ENCODE measurements at places on chromosomes 4 and X.

- DNase-seq = no peak
Observed at GRCh38 chrX:150842198-150842685, 56.2 kb downstream of the CD99L2 start.

- no peak for DNase-seq
Observed at GRCh38 chr4:159229164-159229563, 126.3 kb downstream of the RAPGEF2 start.

- DNase-seq = no peak
Observed at GRCh38 chr4:156158747-156159146, 205.1 kb upstream of the CTSO start.

GRCh38 chr4:10171055-10171454 is 54.5 kb upstream of the WDR1 start:
- no peak for DNase-seq

DNA sequence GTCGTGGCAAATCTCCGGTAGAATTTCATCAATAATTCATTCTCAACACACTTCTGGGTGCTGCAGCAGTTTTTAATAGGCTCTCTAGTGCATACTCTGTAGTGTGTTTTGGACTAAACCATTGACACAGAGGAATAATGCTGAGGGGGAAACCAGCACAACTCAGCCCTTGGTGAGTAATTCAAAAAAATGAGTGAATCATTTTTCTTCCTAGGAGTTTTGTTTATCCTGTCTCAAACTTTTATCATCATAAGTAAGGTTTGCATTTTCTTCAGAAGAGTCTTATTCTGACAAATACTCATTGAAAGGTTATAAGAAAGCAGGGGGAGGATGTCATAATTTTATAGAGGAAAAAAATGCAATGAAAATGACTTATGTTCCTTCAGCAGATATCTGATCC is 2542.7 kb downstream of the PCDH7 start:
- no peak for DNase-seq

DNA sequence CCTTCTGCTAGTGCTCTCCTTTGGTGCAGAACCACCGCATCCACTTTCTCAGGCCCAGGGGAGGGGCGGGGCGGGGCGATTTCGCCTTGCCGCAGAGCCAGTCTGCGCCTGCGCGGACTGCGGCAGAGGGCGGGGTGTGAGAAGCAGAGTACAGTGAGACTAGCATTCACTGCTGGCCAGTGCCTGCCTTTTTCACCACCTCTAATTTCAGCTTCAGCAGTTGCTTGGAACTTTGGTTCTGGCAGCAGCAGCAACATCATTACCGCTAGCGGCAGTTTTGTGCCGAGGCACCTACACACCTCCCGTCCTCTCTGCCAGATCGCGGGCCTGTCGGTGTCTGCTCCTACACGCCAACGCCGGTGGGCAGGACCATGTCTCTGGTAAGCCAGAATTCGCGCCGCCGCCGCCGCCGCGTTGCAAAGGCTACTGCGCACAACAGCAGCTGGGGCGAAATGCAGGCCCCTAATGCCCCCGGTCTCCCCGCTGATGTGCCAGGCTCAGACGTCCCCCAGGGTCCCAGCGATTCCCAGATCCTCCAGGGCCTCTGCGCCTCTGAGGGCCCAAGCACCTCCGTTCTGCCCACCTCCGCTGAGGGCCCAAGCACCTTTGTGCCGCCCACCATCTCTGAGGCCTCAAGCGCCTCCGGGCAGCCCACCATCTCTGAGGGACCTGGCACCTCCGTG is at the start of gene MAGEE1:
Gene MAGEE1, plus strand, starts transcription at position 151 of the 683 bp plus-strand sequence. Its CDS starts 221 bp downstream, at position 372.
- peak; percentile 66 for DNase-seq

- no peak for DNase-seq
Observed at GRCh38 chr4:27009539-27009938, 148.9 kb downstream of the STIM2 start.

- no peak for DNase-seq
Observed at GRCh38 chr4:80387390-80388283, 52.1 kb downstream of the CFAP299 start.

- DNase-seq = no peak
Observed at GRCh38 chrX:134172588-134173259, 64.3 kb upstream of the CCDC160 start.

GRCh38 chr4:71201817-71202576 is 136.8 kb upstream of the SLC4A4 start:
- DNase-seq = no peak

DNA sequence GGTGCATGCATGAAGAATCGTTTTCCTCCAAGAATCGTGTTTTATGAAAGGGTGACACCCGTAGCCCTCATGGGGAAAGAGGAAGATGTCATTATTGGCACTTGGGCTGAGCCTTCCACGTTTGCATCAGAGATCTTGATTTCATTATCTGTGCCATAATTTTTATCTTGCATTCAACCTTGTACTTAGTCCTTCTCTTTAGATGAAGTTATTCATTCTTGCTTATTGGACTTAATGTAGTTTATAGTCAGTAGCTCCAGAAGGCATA is 66.8 kb downstream of the GAB1 start:
- DNase-seq = no peak

DNA sequence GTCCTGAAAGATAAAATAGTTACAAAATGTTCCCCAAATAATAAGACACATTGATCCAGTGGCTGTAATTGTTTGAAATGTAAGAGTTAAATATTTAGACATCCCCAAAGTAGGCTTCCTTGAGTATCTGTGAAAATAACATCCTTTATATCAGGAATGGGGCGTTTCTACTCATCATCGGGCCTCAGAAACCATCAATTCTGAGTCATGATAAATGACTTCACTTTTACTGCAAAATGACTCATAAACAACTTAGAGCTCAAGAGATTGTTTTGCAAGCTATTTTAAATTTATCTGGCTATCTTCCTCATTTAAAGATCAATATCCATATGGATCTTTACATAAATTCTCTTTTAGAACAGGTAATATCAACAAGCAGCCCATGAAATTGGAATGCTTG is 369.4 kb upstream of the CNKSR2 start:
- DNase-seq = no peak

GRCh38 chr4:71992571-71993312 is 39.1 kb upstream of the NPFFR2 start:
- no peak for DNase-seq

DNA sequence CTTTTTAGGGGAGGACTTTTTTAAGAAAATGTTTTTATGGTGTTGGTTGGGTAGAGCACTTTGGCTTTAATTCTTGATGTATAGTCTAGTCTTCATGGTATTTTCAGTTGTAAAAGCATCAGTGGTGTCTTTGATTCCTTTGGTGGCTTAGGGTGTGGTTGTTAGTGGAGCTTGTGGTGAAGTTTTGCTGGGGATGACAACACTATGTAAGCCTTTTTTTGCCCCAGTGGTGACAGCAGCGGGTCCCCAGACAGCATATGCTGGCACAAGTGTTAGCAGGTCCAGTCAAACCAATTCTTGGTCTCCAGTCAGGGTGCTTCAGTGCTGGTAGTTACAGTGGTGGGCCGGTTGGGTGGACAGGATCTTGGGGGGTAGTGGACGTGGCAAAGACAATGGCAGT is 52.0 kb downstream of the CHIC1 start:
- DNase-seq = no peak

GRCh38 chr4:59973492-59973891 is 1226.6 kb upstream of the ADGRL3 start:
- DNase-seq = no peak

- no peak for DNase-seq
Observed at GRCh38 chr4:98771959-98772632, 113.7 kb upstream of the TSPAN5 start.

GRCh38 chr4:105147553-105148161 is 981 bp downstream of the TET2 start:
- DNase-seq = peak; percentile 64

DNA sequence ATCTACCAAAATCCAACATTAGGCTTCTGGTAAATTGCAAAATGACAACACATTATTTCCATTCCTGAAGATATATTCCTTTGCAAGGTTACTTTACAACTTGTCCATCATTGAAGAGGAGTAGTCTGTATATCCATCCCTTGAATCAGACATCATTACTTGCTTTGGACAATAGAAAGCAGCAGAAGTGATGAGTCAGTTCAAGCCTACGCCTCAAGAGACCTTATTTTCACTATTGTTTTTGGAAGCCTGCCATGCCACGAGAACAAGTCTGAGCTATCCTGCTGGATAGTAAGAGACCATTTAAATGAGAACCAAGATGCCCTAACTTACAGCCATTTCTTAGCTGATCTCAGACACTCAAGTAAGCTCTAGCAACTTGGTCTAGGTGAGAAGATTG is 246.0 kb upstream of the HHIP start:
- DNase-seq = no peak

DNA sequence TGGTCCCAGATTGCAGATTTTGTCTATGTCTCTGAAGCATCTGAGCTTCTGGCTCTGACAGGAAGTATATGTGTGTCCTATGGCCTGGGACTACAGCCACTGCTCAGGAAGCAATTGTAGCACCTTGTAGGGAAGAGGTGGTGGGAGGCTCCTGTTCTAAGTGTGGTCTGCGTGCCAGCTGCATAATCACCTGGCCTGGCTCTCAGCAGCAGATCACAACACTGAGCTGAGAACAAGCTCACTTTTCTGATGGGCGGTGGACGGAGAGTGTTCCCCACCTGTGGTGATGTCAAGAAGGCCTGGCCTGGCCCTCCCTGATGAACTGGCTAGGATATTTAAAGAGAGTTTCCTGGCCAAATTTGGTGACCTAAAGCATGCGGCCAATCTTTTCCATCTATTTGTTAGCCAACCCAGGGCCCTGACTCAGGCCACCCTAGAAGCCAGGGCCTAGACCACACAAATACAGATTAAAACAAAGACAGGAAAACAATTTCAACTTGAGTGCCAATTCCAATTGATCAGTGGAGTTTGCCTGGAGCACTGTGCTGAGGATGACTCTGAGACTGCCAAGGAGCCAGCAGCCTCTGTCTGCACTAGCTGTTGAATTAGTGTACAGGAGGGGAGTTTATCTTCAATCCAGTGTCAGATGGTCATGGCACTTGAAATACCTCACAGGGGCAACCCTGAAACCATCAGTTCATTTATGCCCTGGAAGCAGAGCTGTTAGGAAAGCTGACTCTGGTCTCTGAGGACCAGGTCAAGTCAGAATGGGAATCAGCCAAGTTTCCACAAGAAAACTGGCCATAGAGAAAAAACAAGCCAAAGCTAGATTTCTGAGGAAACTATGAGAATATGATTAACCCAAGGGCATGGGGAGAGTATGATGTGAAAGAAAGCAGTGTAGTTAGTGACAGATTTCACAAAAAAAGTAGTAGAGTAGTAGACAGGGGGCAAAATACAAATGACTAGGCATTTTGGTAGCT is 47.4 kb downstream of the PRDM5 start:
- no peak for DNase-seq

DNA sequence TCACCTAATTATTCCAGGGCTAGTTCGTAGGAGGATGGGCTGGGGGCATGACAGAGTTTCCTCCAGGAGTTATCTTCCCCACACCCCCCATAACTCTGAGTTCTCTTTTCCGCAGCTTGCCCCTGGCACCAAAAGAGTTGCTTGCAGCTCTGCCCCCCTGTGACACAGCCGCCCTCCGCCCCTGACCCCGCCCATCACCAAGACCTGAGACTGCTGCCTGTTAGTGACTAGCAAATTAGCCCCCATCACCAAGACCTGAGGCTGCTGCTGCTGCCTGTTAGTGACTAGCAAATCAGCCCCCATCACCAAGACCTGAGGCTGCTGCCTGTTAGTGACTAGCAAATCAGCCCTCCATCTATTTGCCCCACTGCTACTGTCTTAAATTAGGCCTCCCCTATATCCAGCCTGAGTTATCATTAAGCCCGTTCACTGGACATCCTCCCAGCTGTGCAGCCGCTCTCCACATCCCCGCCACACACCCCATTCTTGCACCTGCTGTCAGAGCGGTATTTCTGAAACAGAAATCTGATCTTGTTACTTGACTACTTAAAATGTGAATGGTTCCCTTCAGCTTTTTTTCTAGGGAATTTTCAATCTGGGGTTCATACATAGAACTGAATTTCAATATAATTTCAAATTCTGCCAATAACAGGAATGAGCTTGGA is 1.5 kb upstream of the PAPSS1 start:
- DNase-seq = peak; percentile 6

- no peak for DNase-seq
Observed at GRCh38 chrX:111779582-111779981, 96.4 kb upstream of the TRPC5OS start.

DNA sequence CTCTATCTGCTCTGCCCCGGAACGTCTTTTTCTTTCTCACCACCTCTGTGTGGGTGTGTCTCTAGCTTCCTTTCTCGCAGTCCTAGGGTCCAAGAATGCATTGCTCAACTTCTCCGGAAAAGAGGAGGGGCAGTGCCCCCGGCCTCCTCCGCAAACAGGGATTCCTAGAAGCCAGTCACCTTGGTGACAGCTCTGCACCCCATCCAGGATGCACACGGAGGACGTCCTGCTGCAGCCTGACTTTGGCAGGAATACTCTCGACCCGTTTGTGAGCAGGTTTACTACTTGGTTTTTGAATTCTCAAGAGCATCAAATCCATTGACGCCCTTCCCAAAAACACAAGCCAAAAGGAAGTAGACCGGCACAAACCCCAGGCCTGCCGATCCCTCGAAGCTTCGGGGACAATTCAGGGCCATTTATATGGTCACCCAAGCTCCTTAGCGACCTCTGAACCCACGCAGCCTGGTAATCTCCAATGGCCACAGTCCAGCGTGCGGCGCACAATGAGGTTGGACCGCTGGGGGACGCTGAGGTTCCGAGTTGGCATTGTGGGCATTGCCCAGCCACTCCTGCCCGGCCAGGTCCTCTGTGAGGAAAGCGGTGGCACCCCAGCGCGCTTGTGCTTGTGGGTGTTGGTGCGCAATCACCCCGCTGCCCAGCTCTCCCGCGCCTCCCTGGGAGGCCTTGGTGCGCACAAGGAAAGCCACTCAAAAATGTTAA is 9.8 kb downstream of the NKX3-2 start:
- DNase-seq = no peak

- DNase-seq = no peak
Observed at GRCh38 chrX:1656379-1656778, 41.5 kb downstream of the ASMT start.

GRCh38 chrX:74422576-74423288 is 1.4 kb downstream of the SLC16A2 start:
- peak; percentile 64 for DNase-seq

DNA sequence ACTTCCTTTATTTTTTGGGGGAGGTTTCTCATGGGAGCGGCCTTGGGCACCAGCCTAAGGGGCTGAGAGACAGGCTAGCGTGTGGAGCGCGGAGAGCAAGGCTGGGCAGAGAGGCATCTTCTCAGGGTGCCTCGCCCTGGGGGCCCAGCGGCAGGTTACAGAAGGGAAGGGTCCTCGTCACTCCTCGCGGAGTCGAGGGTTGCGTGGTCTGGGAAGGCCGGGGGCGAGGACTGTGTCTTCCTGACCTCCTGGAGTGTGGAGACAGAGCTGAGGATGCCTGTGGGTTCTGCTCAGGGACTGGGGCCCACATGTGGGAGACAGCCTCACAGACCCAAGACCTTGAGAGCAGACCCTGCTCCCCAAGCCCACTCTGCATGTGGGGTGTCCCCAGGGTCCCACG is 79.6 kb upstream of the LRPAP1 start:
- no peak for DNase-seq

DNA sequence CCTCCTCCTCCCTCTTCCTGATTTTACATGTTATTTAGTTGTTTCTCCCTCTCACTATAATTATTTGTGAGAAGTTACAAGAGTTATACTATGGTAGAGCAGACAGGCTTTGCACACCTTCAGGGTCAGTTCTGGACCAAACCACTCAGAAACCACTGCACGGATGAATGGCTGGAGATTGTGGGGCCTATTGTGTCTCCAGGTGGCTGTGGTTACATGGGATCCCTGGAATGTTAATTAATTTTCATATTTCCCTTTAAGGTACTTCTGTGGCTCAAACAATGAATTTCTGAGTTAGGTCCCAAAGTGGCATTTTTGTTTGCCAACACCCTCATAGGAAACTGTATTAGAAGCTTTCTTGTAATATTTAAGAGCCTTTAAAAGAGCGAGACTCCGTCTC is 151.9 kb downstream of the BMPR1B start:
- no peak for DNase-seq

GRCh38 chr4:27714073-27714472 is 853.4 kb downstream of the STIM2 start:
- no peak for DNase-seq

All from SK-N-DZ (cell line).